ENCODE measurements at places on chromosomes 2 and 18.

DNA sequence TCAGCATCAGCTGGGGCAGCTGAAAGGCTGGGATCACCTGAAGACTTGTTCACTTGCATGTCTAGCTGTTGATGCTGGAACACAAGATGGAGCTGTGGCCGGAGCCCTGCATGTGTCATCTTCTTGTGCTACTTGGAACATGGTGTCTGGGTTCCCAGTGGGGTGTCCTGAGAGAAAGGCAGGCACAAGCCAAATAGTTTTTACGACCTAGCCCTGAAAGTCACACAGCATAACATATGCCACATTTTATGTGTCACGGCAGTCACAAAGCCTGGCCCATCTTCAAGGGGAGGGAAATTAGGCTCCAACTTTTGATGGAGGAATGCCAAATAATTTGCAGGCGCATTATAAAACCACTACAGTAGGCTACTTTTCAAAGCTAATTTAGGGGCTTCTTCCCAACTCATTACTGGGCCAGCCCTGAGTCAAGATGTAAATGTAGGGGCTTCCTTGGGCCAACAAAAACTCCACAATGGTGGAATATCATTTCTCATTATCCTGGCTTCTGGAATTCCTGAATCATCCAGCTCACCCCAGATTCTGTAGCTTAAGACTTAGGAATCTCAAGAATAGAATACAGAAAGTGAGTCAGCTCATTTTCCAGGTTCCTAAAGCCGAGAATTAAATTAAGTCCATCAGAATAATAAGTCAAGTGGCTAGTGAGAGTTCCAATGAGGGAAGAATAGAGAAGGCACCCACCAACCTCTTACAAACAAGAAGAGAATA is 543.0 kb downstream of the TNS1 start:
- DNase-seq, result no peak

GRCh38 chr2:182360663-182361260 is 66.1 kb downstream of the PDE1A start:
- DNase-seq, result no peak

DNA sequence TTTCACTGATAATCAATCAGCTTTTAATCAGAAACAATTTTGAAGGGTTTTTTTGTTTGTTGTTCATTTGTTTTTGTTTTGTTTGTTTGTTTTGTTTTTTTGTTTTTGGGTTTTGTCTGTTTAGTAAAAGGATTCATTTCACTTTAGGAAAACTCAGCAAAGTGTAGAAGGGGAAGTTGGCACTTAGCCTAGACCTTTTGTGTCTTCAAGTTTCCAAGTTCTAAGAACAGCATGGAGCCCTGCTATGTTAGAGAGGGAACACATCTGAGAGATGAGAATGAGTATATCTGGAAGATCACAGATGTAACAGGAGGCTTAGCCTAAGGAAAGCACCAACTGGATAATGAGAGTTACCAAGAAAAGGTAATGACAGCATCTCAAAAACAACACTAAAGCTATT is 501.5 kb downstream of the ERBB4 start:
- no peak for DNase-seq

DNA sequence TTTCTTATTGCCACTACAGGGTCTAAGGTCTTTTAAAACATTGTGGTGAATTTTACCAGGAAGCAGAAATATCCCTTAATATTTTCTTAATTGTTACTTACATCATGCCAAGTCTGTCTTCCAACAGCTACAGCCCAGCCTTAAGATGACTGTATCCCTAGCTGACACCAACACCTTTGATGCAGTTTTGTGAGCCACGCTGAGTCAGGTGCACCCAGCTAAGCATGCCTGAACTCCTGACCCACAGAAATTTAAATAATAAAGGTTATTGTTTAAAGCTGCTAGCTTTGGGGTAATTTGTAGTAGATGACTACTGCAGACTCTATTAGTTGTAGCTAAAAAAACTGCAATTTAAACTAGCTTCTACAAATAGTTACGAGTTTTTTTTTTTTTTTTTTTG is 1757.9 kb upstream of the LRRTM1 start:
- DNase-seq, result no peak

DNA sequence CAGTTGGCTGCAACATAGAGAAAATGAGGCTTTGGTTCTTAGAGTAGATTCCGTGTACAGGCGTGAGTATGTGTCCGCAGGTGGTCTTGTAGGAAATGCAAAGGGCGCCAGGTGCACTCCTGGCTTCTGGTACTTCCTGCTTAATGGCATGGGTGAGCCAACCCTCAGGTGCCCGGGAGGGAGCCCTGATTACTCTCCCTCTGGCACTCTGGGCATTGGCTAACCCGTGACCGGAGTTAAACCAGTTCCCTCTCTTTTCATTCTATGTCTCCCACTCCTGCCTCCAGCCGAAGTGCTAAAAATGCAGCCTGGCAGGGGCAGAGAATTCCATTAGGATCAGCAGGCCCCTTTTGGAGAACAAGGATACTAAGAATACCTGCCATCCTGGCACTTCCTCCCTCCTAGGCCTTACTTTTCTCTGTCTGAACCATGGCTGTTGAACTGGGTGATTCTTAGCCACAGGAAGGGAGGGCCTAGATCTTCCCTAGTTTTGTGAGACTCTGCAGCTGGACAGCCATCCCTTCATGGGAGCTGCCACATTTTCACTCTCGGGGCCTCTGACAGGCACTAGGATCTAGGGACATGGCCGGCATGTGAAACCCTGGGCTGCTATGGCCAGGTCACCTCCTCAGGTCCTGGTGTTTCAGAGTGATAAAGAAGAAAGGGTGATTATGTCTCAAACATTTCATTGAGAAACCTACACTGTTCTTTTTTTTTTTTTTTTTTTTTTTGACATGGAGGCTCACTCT is 6.5 kb downstream of the MERTK start:
- DNase-seq, result no peak

DNA sequence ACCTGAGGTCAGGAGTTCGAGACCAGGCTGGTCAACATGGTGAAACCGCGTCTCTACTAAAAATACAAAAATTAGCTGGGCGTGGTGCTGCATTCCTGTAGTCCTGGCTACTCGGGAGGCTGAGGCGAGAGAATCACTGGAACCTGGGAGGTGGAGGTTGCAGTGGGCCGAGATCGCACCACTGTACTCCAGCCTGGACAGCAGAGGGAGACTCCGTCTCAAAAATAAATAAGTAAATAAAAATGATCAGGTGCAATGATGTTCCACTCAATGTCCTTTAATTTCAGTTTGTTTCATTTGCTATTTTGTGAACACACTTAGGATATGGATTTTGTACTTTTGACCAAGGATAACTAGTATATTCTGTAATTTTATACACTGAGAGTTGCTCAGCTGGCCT is 9.3 kb downstream of the HADHA start:
- DNase-seq, result no peak

DNA sequence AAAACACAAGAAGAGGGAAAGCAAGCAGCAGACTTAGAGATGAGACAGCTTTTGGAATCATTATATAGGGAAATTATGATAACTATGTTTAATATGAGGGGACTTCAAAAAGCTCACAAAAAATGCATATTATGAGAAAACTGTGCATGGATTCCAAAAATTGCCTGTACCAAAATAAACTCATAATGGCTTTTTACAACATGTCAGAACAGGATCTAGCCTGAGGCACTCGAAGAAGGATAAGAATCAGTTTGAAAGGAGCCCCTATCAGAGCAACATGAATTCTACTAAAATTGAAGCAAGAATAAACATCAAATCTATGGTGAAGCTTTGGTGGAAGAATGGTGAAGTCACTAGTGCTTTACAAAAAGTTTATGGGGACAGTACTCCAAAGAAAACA is 187.4 kb downstream of the RDH14 start:
- no peak for DNase-seq

- no peak for DNase-seq
These were observed 586 bp downstream of the PDE11A start for GRCh38 chr2:178072000-178072382.

- no peak for DNase-seq
These were observed 45.6 kb upstream of the RASGRP3 start for GRCh38 chr2:33430856-33431255.

DNA sequence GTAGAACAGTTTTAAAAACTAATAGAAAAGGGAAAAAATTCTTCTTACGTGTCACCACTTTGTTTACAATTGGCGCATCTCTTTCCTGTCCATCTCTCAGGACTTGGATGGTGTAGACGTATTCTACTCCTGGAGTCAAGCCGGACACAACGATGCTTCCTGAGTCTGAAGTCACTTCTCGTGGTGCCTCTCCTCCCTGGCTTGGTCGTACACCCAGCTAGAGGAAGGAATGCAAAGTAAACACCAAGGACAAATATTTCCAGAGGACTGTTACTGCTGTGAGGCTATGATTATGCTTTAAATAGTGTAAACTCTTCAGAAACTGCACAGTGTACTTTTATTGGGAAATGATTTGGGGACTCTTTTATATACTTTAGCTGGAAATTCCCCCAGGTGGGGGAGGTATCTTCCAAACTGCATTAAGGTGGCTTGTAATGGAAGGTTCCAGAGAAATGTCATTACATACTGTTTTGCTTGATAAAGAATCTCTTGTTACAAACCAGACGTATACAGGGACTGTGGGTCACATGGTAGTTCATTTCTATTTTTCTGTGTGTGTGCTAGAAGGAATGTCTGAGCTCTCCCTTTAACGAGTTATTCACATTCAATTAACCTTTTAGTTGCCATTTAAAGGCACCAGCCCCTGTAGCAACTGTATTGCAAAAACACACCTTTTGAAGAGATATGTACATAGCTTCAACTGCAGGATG is 38.1 kb downstream of the FN1 start:
- no peak for DNase-seq

DNA sequence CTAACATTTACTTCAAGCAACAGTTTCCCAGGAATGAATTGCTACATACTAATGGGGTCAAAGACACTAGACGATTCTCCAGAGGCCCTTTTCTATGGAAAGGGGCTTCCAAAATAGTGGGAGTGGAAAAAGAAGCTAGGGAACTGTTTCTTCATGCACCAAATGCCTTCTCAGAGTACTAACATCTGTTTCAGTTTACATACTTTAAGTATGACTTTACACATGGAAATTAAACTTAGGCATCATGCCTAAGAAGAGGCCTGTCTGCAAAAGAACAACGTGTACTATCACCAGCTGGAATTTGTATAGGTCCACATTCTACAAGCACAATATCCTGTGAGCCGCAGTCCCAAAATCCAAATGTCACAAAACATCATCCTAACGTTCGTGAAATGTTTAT is 29.4 kb upstream of the WDR75 start:
- no peak for DNase-seq

GRCh38 chr2:129610766-129611165 is 368.7 kb upstream of the RAB6C start:
- DNase-seq, result no peak

DNA sequence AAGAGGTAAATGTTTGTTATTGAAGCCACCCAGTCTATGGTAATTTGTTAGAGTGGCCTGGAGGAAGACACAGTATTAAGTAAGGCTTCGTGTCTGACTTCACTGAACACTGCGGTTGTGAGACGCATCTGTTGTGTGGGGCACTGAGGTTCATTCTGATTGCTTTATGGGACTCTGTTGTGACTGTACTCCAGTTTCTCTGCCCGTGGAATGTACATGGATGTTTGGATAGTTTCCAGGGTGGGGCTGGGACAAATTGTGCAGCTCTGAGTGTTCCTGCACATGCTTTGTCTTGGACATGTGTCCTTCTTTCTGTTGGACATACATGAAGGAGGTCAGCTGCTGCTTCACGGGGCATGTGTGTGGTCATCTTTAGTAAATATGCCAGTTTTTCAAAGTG is 58.6 kb downstream of the ODC1 start:
- DNase-seq, result no peak

DNA sequence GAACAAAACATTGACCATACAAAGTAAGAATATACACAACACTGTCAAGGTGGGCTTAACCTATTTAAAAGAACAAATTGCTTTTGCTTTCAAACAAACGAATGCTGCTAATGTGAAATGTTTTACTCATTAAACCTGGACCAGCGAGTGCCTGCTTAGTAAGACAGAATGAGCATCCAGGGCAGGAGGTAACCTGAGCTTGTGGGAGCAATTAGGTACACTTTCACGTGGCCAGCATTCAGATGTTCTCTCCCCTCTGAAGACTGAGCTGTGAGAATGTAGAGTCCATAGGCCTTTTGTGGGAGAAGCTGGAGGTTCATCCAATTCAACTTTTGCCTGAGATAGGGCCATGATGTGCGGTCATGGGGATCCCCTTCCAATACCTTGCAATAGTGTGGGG is 266.5 kb downstream of the TSN start:
- DNase-seq, result no peak

DNA sequence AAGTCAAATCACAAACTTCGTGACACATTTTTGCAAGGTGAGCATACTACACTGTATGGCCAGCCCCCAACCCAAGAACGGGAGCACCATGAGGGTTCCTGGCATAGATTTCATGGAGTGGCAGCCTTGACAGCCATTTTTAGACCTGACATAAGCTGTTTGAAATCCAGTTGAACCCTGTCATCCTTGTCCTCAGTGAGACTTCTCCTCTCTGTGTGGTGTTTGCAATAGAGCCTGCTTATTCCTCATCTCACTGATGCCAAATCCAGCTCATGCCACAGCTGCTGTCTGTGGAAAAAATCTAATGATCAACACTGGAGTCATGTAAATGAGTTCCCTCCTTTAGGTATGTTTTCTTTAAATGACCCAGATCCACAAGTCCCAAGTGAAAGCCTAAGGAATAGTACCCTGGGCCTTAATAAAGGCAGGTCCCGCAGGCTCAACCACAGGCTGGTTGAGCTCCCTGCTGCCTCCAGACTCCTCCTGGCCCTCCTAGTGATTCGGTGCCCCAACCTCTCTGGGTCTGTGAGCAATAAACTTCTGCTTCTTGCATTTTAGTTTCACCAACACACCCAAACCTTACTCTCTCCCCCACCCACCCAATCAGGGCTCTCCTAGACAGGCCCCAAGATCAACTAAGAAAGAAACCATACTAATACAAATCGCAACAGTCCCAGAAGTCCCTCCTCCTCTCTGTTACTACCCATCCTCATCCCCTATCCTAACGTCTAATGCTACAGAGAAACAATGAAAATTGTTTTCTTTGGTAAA is 8.4 kb upstream of the CREG2 start:
- DNase-seq, result no peak

DNA sequence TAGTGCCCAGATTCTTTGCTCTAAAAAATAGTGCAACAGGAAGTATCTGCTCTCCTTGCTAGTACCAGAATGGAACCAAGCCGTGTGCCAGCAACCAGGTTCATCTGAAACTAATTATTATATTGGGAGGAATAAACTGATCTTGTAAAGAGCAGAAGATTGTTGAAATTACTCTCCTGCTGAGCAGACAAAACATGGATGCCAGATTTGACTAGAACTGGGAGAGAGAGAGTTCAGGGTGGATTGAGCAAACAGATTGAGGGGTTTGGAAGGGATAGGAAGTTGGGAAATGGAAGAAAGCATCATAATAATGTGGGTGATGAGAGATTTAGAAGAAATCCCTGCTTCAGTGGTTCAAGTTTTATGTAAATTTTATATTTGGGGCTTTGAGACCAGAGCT is 160.1 kb upstream of the RASGRP3 start:
- no peak for DNase-seq

Data from CD14-positive monocyte (primary cell).